ENCODE measurements at places on chromosomes 12 and 14.

- no peak for DNase-seq
Measured at GRCh38 chr14:89017417-89017816, 193.0 kb downstream of the TTC8 start.

GRCh38 chr12:45989287-45989686 is 1.1 kb downstream of the SCAF11 start:
- no peak for DNase-seq

DNA sequence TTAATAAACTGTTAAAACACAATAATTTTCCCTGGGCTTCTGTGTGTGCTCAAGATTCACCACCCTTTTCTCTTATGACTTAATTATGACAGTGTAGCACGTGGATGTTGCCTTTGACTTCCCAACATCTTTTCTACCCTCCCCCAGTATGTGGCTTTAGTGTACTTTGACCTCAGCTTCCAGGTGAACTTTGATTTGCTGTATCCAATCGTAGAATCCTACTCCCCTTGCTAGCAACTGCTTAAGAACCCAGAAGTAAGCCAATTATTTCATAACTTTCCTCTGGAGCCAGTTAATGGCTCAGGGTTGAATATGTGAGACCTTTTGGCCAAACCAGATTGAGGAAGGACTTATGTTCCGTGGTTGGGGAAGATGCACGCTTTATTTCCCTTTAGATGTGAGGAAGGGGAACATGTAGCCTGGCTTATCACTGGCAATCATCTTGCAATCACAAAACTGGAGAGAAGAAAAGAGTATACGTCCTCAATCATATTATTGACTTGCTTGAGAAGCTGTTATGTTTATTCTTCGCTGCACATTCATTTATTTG is 259.6 kb upstream of the ATP2B1 start:
- no peak for DNase-seq

DNA sequence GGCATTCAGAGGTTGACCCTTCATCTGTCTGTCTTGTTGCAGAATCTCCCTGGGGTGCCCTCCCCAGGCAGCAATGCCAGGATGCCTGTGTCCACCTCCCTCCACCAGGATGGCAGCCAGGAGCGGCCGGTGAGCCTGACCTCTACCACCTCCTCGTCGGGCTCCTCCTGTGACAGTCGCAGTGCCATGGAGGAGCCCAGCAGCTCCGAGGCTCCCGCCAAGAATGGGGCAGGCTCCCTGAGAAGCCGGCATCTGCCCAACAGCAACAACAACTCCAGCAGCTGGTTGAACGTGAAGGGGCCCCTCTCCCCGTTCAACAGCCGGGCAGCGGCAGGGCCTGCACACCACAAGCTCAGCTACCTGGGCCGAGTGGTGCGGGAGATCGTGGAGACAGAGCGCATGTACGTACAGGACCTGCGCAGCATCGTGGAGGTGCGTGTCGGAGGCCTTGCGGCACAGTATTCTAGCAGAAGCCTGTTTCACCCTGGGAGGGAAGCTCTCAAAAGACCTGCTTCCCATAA is 23.4 kb downstream of the PLEKHG3 start:
- no peak for DNase-seq

DNA sequence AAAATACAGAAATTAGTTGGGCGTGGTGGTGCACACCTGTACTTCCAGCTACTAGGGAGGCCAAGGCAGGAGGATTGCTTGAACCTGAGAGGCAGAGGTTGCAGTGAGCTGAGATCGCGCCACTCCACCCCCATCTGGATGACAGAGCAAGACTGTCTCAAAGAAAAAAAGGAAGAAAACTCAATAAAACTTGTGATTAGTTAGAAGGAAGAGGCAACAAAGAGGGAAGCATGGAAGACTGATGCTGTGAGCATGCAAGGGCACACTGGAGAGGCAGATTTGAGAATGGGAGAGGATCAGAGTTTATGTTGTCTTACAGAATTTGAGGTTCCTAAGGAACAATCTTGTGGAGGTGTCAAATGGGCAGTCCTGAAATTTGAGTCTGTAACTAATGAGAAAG is 2.8 kb upstream of the ZC2HC1C start:
- no peak for DNase-seq

DNA sequence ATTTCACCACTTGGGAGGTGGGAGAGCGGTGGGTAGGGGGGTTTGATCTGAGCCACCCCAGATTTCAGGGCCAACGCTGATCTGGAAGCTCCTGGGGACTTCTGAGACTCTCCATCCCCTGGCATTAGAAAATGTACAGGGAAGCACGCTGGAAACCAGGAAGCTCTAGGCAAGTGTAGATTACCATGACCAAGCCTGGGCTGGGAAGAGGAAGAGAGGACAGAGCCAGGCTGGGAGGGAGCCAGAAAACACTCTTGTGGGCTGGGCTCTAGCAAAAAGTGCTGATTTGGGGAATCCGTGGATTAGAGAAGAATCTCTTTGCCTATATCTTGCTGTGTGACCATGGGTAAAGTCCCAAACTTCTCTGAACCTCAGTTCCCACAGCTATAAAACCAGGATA is 236.7 kb downstream of the BCL11B start:
- no peak for DNase-seq

DNA sequence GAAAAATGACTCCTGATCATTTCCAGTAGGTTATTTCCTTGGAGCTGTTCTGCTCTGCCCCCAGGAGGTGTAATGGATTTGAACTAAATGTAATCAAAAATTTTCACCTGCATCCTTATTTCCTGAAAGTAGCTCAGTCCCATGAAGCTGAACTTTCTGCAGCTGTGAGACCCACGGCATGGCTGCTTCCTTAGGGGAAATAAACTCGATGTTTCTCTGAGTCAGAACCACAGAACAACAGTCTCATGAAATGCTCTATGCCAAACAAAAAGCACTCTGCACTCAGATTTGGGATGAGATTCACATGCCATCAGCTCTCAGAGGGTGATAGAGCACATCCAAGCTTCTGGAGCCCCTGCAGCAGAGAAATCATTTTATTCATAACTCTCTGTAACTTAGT is 224.1 kb upstream of the PLEKHG7 start:
- DNase-seq, result no peak

- no peak for DNase-seq
Measured at GRCh38 chr14:87908550-87908949, 84.4 kb downstream of the GALC start.

DNA sequence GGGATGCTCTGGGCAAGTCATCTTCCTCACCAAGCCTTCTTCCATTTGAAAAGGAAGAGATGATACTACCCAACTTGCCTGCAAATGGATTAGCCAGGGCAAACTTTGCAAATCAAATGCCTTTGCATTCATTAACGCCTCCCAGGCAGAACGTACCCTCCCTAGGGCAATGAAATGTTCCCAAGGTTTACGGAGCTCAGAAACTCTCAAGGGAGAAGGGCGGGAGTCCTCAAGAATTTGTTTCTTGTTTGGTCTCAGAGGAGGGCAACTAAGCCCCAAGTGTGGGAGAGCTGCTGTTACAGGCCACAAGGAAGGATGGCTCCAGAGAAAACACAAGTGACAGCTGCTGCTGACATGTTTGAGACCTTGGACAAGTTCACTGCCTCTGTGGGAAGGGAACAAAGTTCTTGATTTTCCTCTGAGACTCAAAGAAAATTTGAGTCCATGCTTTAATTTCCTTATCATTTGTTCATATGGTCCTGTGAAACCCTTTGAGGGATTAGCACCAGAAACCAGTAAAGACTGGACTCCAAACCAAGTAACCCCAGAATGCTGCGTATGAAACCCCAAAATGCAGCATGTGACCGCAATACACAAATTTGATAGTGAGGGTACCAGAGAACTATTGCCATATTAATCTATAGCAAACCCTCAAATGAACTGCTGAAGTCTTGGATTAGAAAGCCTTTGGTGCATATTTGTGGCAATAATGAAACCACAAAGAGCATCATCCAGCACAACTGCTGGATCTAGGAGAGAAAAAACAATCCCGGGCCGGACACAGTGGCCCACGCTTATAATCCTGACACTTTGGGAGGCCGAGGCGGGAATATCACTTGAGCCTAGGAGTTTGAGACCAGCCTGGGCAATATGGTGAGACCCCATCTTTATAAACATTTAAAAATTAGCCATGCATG is 22.9 kb downstream of the SPTB start:
- DNase-seq, result no peak

- DNase-seq, result no peak
Measured at GRCh38 chr12:23083267-23083666, 458.3 kb downstream of the ETNK1 start.

DNA sequence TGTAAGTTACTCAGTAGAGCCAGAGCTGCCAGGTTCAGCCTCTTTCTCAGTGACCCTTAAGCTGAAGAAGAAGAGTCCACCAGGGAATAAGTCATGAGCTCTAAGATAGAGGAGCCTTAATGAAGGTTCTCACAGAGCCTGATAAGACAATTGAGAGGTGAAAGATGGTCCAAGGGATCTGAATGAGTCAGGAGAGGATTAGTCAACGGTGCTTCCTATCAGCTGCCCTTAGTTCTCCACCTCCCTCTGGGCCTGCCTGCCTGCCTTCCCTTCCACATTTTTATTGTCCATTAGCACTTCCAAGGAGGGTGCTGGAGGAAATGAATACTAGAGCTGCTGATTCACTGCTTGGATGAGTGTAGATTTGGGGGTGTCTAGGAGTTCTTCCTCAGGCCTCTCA is 161.7 kb upstream of the RMST start:
- no peak for DNase-seq

DNA sequence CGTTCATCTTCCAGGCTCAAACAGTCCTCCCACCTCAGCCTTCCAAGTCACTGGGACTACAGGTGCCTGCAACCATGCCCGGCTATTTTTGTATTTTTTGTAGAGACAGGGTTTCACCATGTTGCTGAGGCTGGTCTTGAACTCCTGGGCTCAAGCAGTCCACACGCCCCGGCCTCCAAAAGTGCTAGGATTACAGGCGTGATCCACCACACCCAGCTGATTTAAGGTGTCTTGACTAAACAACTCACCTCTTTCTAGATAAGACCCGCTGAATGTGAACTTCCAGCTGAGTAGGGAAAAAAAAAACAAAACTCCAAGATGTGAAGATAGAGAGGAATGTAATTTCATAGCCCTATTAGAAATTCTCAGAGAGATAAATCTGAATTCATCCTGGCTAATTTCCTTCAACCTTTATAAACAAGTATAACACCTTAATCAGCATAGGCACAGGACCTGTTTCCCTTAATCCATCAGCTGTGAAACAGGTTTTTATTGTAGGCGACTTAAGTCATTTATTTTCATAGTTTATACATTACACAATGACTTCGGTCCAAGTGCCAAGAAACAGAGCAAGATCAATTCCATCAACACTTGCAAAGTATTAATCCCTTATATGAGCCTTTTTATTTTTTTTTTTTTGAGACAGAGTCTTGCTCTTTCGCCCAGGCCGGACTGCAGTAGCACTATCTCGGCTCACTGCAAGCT is 51.5 kb downstream of the HCAR2 start:
- DNase-seq, result no peak

- no peak for DNase-seq
Measured at GRCh38 chr12:96520767-96521166, 31.4 kb downstream of the CFAP54 start.

DNA sequence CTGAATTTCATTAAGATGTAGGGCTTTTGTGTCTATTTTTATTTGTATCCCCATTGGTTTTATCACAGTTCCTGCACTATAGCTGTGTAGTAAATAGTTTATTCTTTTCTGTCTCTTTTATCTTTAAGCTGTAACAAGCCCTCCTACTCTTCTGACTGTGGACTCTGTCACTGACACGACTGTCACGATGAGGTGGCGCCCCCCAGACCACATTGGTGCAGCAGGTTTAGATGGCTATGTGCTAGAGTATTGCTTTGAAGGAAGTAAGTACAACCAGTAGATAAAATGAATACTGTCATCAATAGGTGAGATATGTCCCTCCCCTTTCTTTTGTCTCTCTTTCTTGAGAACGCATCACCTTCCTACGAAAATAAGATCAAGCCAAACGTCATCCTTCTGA is 34.1 kb upstream of the CHPT1 start:
- no peak for DNase-seq

GRCh38 chr12:109845824-109846205 is 12.6 kb upstream of the TRPV4 start:
- DNase-seq, result no peak

GRCh38 chr14:103546652-103547454 is 15.6 kb downstream of the BAG5 start:
- DNase-seq, result peak; percentile 57

DNA sequence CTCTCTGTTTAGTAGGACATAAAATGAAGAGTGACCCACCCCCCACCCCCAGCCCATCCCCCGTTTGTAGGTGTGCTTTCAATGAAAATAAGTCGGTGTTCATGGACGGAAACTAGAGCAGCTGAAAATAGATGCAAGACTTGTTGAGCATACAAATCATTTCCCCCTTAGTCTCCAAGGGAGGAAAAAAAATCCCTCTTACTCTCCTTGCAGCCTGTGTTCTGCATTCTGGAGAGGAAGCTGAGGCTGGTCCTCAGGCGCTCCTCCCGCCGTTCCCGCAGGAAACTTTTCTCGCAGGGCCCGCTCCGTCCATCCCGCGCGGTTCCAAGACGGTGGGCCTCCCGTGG is 259.0 kb upstream of the E2F7 start:
- no peak for DNase-seq

- DNase-seq, result no peak
Measured at GRCh38 chr12:68042212-68042699, 53.0 kb downstream of the IFNG-AS1 start.

DNA sequence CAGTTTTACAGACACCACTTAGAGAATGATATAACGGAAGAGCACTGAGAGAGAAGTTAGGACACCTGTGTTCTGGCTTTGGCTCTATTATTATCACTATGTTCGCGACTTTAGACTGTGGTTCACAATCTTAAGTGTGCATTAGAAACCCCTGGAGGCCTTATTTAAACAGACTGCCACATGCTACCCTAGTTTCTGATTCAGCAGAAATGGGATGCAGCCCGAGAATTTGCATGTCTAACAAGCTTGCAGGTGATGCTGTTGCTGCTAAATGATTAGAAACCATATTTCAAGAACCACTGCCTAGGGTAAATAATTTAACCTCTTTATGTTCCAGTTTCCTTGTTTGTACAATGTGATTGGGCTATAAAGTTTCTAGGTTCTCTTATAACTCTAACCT is 3.6 kb upstream of the RAD51AP1 start:
- DNase-seq, result no peak

DNA sequence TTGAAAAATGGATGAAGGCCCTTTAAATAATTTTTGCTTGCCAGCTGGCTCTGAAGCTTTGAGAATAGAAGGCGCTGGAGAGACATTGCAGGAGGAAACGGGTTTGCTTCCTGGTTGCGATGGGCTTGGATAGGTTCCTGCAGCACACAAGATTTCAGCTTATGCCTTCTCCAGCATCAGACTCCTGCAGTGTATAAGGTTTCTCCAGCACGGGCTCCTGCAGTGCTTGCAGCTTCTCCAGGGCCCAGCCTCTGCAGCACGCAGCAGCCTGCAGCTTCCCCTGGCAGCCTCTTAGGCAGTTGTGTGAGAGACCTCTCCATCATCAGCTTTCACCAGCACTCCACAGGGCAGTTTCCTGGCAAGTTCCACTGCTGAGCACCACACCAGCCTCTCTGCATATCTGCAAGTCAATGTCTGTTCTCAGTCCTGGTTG is 78.7 kb upstream of the ZDHHC17 start:
- no peak for DNase-seq
